ENCODE measurements at places on chromosomes 5 and 9.
A peak's percentile ranks its signal among the peaks of the same experiment; 100 is the strongest.

DNA sequence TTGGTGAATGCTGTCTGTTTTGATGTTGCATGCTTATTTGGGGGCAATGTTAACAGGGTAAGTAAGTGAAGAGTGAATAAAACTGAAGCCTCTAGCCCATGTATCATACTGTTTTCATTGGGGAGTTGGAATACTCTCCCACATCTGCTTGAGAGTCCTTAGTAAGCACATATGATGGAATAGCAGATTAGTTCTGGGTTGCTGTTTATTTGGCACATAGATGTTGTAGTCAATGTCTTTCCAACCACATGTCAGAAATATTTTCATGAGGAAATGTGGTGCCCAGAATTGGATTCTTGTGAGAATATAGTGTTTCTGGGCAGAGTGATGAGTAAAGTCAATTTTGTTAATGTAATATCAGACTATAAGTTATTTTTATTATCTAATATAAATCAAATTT, 611.7 kb upstream of the FTMT start:
- no peak for DNase-seq

DNA sequence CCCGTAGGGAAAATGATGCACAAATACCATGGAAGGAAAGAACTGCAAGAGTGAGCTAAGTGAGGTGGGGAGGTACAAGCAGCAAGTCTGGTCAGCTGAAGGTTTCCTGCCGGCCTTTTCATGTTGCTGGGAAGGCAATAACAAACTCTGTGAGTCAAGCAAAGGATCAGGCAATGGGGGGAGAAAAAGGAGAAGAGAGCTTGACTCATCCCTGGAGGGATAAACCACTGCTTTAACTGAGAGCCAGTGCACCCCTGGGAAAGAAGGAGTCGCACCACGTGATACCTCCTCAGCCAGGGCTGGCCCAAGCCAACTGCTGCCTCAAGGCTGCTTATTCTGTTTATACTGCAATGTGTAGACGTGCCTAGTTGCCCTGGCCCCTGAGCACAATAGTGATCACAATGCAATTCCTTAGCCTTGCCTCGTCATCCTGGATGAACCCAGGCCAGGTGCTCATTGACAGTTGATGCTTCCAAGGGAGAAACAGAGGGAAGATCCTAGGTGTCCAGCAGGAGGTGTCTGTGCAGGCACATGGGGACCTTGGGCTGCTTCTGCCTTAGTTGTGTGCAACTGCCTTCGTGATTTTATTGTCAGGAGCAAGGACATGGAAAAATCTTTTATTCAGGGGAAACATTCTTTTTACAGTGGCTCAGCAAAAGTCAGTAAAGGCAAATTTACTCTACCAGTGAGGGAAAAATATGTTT, 203.0 kb upstream of the TUT7 start:
- DNase-seq = no peak

DNA sequence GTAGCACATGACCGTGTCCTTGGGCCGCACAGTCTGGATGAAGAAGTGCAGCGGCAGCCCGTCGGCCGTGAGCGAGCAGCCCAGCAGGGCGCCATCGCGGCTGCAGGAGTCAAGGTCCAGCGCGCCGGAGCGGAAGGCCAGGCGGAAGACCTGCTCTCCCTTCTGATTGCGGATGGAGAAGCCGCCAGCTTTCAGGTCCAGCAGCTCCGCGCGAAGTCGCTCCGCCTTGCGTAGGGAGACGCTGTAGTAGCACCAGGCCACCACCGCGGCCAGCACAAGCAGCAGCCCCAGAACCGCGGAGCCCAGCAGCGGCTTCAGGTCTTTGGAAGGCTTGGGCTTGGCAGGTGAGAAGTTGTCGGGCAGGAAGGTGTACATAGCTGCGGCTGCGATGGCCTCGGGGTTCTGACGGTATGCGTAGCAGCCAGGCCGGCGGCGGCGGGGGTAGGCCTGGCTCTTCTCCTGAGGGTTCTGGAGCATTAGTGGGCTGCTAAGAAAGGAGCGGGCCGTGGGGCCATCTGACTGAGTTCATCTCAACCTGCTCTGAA, 4.2 kb downstream of the MYORG start:
- no peak for DNase-seq

GRCh38 chr5:166058660-166059059, 2232.8 kb upstream of the WWC1 start:
- no peak for DNase-seq

- DNase-seq = no peak
Observed at GRCh38 chr9:77598991-77599390, 49.1 kb downstream of the GNA14 start.

GRCh38 chr5:168372356-168372946, 81.0 kb downstream of the WWC1 start:
- DNase-seq = no peak

GRCh38 chr5:141816598-141817399, 61.4 kb downstream of the PCDH1 start:
- no peak for DNase-seq

- no peak for DNase-seq
Observed at GRCh38 chr5:122015471-122015870, 53.7 kb downstream of the SRFBP1 start.

DNA sequence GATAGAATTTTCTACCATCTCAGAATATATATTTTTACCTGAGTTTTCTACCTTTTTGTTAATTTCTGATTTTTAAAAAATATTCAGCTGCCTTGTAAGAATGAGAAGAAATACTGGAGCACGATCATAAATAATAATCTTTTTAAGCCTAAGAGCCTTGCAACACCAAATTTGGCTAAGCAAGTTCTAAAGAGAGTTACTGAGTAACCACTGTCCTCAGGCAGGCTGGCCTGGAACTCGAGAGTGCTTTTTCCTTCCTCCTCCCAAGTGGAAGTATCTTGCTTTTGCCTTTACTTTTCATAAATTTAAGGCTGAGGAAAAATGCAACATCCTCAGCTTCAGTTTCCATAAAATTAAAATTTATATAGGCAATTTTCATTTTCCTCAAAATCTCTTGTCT, 21.0 kb downstream of the GLRX start:
- no peak for DNase-seq

DNA sequence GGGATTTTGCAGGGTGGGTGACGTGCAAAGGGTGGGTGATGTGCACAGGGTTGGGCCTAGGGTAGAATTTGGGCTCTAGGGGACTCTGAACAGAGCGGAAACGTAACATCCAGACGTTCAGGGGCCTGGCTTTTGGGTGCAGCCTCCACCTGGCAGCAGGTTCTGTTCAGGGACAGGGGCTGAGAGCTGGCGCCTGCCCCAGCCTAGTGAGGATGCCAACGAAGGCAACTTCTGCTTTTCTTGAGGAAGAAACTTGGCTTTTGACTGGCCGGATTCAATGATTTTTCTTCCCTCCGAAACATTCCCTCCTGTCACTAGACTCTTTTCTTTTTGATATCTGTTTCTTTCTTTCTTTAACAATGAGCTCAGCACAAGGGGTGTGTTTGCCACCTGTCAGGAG, 38.6 kb upstream of the SLC6A19 start:
- no peak for DNase-seq

GRCh38 chr9:99167119-99167518, 54.6 kb downstream of the ALG2 start:
- DNase-seq = no peak

- no peak for DNase-seq
Observed at GRCh38 chr9:131722255-131722654, 17.6 kb downstream of the RAPGEF1 start.

DNA sequence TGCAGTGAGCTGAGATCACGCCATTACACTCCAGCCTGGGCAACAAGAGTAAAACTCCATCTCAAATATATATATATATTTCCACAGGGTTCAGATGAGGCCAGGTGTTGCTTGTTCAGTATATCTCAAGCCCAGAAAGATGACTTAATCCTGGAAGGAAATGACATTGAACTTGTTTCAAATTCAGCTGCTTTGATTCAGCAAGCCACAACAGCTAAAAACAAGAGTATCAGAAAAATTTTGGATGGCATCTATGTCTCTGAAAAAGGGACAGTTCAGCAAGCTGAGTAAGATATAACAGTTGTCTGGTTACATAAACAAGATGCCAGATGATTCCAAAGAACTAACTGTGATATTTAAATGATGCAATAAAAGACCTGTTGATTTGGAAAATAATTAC, 352.0 kb downstream of the KCTD16 start:
- no peak for DNase-seq

DNA sequence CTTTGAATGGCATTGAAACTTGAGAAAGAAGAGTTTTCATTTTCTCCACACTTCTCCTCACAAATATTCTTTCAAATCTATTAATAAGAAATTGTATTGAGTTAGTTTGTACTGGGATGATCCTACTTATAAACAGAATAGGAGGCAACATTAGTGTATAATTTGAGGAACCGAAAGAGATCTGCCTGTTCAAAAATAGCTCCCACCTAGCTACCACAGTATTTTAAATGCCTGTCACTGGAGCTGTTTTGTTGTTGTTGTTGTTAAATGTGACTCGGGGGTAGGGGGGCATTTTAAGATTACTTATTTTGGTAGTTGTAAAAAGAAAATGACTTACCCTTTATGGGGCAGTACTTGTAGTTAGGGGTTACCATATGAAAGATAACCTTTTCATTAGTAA, 20.1 kb upstream of the HAPLN1 start:
- no peak for DNase-seq

- no peak for DNase-seq
Observed at GRCh38 chr5:93909356-93909755, 168.0 kb upstream of the POU5F2 start.

- peak; percentile 49 for DNase-seq
Observed at GRCh38 chr5:93252165-93252564, 328.9 kb downstream of the NR2F1-AS1 start.

GRCh38 chr5:84715091-84715490, 330.4 kb upstream of the EDIL3 start:
- DNase-seq = no peak

- DNase-seq = no peak
Observed at GRCh38 chr5:170403675-170404074, 14.5 kb upstream of the KCNMB1 start.

- DNase-seq = no peak
Observed at GRCh38 chr9:82882748-82883147, 180.2 kb downstream of the RASEF start.

GRCh38 chr5:60267907-60268306, 374.4 kb upstream of the PDE4D start:
- no peak for DNase-seq

- DNase-seq = no peak
Observed at GRCh38 chr9:135116881-135117280, 29.4 kb downstream of the OLFM1 start.

- no peak for DNase-seq
Observed at GRCh38 chr9:14189578-14189977, 124.4 kb downstream of the NFIB start.

- no peak for DNase-seq
Observed at GRCh38 chr5:167050568-167051401, 1240.7 kb upstream of the WWC1 start.

DNA sequence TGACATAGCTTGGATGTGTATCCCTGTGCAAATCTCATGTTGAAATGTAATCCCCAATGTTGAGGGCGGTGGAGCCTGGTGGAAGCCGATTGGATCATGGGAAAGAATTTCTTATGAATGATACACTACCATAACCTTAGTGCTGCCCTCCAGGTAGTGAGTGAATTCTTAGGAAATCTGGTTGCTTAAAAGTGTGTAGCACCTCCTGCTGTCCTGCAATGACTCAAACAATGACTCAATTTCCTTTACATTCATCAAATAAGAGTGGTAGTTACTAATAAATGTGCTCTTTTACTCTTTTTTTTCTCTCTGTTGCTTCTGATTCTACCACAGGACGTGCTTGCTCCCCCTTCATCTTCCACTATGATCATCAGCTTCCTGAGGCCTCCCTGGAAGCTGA, 1696.0 kb upstream of the CDH9 start:
- DNase-seq = no peak

DNA sequence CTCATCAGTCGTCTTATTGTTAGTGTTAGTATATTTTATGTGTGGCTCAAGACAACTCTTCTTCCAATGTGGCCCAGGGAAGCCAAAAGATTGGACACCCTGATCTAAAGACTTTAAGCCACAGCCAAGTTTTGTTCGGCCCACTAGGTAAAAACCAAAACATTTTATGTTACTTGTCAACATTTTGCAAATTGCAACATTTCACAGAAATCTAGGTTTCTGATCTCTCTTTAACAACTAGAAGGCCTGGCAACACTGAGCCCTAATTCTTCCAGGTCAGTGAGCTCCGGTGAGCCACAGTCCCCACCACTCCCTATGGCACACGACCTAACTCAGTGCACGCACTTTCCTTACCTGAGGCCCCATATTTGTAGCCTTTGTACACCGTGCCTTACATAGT, 24.0 kb downstream of the MYO10 start:
- DNase-seq = no peak

DNA sequence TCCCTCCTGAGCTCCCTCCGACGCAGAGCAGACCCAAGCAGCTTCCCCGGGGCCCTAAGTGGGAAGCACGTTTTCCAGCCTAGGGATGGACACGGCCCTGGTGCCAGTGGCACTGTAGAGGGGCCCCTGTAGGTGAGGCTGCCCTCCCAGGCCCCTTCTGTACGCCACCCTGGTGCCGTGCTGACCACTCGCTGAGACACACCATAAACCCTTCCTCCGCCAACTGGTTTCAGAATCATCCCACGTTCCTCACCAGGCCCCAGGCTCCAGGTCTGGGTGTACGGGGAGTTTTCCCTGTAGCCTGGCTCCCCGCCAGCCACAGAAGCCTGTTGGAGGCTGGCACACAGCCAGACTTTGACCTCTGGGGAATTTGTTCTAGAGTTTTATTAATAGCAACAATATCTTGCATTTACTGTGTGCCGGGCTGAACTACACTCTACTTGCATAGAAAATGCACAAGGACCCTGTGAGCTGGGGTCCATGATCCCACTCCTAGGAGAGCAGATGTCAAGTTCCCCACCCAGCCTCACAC, 18.2 kb upstream of the WDR38 start:
- peak; percentile 54 for DNase-seq

DNA sequence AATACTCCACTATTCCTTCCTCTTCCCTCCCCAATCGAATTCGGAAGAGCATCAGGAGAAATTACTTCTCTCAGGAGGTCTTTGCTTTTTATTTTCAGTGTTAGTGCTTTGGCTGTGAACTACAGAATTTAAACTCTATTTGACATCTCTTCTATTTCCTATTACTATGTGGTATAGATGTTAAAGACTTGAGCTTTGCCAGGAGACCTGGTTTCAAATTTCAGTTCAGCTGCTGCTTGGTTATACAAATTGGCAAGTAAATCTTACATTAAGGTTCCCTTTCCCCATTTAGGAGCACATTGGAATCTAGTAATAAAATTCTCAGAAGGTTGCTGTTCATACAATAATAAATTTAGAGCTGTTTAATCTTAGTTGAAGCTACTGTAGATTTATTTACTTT, 13.1 kb downstream of the UHRF2 start:
- DNase-seq = no peak
